Stimulated activated CD4-positive, alpha-beta T cell treated with anti-CD3 and anti-CD28 coated beads, Interleukin-15, amount 100 ng/mL, for 1 hour (primary cell): ENCODE measurements at places on chromosomes 13 and 19.

GRCh38 chr19:17778251-17778967 lies 16.5 kb upstream of the B3GNT3 start:
- no peak for DNase-seq

- DNase-seq = no peak
Measured at GRCh38 chr19:55472463-55472862, 4.0 kb upstream of the ZNF628 start.

DNA sequence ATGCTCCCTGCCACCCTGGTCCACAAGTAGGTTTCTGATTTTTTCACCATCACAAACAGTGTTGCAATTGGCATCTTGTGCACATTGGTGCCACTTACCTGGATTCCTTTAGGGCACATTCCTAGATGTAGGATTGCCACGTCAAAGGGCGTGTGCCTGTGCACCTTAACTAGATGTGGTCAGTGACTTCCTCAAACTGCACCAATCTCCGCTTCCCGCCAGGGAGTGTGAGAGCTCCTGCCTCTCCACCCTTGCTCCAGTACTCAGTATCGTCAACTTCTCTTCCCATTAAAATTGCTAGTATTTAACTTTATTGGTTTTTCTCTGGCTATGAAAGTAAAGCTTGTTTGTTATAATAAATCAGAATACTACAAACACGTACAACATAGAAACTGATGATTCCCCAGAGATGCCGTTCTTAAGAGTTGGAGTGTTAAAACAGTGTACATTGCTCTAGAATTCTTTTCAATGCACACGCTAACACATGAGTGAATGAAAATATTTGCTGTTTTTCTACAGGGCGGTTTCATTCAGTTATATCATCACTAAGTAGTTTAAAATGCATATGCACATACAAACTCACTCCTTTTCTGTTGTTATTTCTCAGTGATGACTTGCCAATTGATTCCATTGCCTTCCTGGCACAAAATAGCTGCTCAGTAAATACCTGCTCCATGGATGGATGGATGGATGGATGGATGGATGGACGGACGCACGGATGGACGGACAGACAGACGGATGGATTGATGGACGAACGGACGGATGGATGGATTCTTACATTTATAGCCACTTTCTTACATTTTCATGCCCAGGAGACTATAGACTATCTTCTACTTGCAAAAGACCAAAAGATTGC lies 23.4 kb downstream of the CCNE1 start:
- DNase-seq = no peak

GRCh38 chr19:33456845-33457220 lies 64.8 kb downstream of the PEPD start:
- DNase-seq = no peak

DNA sequence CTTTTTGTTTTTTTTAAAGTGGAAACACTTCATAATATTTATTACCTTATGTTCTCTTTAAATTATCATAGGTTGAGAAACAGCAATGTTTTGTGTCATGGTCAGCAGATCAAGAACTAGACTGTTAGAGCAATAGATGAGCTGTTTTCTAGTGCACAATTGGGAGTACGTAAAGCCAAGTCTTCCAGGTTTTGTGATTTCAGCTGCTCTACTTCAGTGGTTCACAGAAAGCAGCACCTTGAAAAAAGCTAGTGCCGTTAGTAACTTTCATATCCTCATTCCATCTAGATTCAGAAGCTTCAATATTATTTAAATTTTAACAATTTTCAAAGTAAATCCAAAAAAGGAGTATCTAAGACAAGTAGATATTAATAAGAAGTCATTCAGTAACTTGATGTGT lies 1.9 kb downstream of the GPR18 start:
- DNase-seq = no peak

- peak; percentile 65 for DNase-seq
Measured at GRCh38 chr19:13842291-13843103, 34.4 kb upstream of the NANOS3 start.

- DNase-seq = peak; percentile 39
Measured at GRCh38 chr19:48837051-48837524, 797 bp upstream of the HSD17B14 start.

DNA sequence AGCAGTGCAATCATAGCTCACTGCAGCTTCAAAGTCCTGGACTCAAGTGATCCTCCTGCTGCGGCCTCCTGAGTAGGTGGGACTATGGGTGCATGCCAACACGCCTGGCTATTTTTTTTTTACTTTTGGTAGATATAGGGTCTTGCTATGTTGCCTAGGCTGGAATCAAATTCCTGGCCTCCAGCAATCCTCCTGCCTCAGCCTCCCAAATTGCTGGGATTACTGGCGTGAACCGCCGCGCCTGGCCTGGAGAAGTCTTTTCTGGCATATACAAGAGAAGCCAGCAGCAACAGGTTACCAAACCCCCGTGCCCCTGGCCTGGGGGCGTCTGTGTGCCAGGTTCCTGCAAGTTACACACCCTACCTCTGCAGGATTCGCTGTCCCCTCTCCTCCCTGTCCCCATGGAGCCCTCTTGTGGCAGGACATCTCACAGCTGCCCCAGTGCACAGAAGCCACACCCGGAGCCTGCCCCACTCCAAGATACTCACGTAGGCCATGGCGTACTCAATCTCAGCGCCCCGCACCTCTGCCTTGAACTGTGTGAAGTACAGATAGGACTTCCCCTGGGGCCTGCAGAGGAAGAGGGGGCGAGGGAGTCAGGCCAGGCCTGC lies 9.9 kb downstream of the MYDGF start:
- no peak for DNase-seq

GRCh38 chr13:114263578-114263977 lies 17.8 kb upstream of the UPF3A start:
- no peak for DNase-seq

GRCh38 chr13:30143666-30144400 lies 163.5 kb downstream of the KATNAL1 start:
- no peak for DNase-seq

DNA sequence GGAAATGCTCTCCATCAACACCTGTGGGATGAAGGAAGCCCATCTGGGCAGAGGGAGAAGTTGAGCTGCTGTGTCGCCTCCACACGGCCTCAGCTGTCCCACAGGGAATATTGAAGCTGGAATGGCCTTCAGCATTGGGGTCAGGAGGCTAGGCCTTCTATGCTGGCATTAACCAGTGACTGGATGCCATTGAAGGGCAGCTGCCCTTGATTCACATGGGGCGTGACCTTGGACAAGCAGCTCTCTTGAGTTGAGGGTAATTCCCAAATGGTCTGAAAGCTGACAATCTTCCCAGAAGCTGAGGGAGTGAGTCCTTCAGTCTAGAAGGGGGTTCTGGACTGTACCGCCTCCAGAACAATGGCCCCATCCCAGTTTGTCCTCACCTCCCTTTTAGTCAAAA lies 6.7 kb downstream of the BCL3 start:
- no peak for DNase-seq

DNA sequence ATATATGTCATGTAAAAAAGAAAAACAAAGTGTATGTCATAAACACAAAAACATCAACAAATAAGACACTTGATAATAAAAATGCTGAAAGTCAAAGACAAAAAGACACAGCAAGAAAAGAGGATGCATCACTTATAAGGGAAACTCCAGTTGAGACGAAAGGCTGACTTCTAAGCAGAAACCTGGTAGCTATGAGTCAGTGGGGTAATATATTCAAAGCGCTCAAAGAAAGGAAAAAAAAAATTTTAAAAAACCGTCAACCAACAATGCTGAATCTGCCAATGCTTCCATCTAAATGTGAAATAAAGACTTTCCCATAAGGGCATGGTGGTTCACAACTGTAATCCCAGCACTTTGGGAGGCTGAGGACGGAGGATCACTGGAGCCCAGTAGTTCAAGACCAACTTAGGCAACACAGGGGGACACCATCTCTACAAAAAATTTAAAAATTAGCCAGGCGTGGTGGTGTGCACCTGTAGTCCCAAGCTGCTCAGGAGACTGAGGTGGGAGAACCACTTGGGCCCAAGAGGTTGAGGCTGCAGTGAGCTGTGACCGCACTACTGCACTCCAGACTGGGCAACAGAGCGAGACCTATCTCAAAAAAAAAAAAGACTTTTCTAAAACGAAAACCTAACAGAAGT lies 24.0 kb downstream of the USP12 start:
- DNase-seq = no peak

DNA sequence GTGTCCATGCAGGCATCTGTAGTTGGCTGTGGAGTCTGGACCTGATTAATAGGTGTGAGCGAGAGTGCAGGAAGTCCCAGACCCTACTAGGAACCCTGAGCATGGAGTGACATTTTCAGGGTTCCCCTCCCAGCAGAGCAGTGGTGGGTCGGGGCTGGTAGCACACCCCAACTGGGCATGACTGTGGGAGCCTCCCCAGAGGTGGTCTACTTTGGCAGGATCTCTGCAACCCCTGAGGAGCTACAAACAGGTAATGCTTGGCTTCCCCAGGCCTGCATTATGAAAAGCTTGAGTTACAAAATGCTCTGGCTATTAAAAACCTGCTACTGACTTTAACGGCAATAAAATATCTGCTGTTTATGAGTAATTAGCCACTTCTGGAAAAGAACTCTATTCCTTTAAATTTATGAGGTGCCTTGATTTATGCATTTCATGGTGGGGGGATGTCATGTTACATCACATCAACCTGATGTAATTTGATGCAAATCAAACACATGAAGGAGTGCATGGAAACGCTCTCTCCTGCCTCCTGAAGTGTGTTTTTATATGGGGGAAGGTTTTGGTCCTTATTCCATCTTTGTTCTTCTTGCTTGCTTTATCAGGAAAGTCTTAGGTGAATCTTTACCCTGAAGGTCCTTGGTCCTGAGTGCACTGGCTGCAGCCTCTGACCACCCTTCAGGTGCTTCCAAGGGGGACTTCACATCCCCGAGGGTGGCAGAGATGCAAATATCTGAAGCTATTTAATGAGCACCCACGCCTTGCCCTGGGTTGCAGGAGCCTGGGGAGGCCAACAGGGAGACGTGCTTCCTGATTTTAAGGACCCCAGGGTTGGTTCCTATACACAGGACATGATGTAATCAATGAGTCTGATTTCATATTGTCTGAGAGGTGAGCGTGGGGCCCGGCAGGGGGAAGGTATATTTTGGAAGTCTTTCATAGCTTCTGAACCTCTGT lies 54.0 kb downstream of the ZNF536 start:
- no peak for DNase-seq

DNA sequence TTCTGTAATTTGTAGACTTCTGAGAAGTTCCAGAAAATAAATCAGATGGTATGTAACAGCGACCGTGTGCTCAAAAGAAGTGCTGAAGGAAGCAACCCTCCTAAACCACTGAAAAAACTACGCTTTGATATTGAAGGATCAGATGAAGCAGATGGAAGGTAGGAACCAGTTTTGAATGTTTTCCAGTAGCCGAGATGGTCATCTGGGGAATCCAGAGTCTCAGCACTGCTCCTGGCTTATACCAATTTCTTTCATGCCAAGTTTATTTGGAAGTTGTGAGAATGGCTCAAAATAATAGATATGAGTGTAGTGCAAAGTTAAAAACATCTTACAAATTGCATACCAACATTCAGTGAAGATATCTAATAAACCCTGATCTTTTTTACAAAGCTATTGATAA lies 56.2 kb downstream of the RCBTB2 start:
- no peak for DNase-seq

- DNase-seq = no peak
Measured at GRCh38 chr19:11659612-11660011, 62.3 kb downstream of the ZNF627 start.

DNA sequence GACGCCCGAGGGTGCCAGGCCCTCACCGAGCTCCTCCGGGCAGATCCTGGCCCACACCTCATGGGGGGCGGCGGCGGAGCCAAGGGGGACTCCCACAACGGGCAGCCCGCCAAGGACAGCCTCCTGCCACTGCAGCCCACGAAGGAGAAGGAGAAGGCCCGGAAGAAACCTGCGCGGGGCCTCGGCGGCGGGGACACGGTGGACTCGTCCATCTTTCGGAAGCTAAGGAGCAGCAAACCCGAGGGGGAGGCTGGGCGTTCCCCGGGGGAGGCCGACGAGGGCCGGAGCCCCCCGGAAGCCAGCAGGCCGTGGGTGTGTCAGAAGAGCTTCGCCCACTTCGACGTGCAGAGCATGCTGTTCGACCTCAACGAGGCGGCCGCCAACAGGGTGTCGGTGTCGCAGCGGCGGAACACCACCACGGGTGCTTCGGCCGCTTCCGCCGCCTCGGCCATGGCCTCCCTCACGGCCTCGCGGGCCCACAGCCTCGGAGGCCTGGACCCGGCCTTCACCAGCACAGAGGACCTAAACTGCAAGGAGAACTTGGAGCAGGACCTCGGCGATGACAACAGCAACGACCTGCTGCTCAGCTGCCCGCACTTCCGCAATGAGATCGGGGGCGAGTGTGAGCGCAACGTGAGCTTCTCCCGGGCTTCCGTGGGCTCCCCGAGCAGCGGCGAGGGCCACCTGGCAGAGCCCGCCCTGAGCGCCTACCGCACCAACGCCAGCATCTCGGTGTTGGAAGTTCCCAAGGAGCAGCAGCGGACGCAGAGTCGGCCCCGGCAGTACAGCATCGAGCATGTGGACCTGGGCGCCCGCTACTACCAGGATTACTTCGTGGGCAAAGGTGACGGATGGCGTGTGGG lies 141.5 kb downstream of the DPF1 start:
- no peak for DNase-seq

DNA sequence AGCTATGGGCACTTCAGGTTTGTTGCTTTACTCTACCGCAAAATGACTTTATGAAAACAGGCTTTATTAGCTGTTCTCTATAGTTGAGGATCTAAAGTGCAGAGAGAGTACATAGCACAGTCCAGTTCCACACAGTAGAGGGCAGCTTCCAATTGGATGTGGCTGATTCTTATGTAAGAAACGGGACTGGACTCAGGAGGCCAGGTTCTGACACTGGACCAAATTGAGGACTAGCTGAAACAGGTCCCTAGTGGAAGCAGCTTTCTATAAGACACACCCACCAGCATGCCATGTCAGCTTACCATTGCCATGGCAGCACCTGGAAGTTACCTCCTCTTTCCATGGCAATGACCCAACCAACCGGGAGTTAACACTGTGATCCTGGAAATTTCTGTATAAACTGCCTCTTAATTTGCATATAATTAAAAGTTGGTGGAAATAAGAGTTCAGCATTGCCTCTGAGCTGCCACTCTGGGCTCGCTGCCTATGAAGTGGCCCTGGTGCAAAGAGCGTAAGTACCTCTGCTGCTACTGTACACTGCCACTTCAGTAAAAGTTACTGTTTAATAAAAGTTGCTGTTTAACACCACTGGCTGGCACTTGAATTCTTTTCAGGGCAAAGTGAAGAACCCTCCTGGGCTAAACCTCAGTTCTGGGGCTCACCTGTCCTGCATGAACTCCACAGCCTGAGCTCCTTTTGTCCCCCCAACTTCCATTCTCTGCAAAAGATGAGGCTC lies 211.9 kb upstream of the SLC10A2 start:
- DNase-seq = no peak

GRCh38 chr19:351976-352625 lies 7.5 kb upstream of the MIER2 start:
- no peak for DNase-seq

- peak; percentile 28 for DNase-seq
Measured at GRCh38 chr19:5369962-5370367, 29.4 kb upstream of the PTPRS start.

DNA sequence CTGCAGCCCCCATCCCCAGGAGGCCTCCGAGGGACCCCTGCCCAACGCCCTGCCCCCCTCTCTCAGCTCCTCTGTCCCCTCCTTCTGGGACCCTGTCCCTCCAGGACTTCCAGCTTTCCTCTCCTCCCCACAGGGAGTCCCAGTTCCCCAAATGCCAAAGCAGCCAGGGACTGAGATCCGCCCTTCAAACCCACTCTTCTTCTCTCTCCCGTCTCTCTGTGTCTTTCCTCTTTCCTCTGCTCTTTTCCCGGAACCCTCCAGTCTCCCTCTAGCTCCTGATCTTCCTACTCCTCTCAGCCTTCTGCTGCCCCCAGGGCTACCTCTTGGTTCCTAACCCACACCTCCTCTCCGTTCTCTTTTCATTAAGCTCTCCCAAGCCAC lies 377 bp downstream of the CA11 start:
- no peak for DNase-seq
